A549 treated with Hydrocortisone at 1 μM for 4 hours (cell line): ENCODE measurements at places on chromosomes 2 and 18. TPM values are rescaled to one million over a fixed set of nuclear protein-coding genes. Genes with fewer than 3 reads are reported as not detected.

SP100 gene
- total RNA-seq: 25.1 to 31.2 TPM (median 27.8 TPM) in 5 replicates

COL4A3 gene
- total RNA-seq: 0.41 to 1.3 TPM (median 1.0 TPM) in 5 replicates

ANKRD30BL gene
- total RNA-seq: not detected in 5 replicates

SCN9A gene
- 1.9 to 4.9 TPM (median 4.1 TPM) in 5 replicates for total RNA-seq

CFLAR gene
- total RNA-seq: 82.5 to 120 TPM (median 99.8 TPM) in 5 replicates

CGREF1 gene
- 6.9 to 8.5 TPM (median 7.6 TPM) in 5 replicates for total RNA-seq

FAM124B gene
- not detected in 5 replicates for total RNA-seq

FAHD2B gene
- total RNA-seq: 10.7 to 12.6 TPM (median 12.1 TPM) in 5 replicates

ABCB11 gene
- total RNA-seq: 0.02 to 0.13 TPM (median 0.03 TPM) in 5 replicates

RUFY4 gene
- 0.09 TPM in 1 of 5 replicates, not detected in the others for total RNA-seq

ARHGAP28 gene
- 0.07 to 0.18 TPM (median 0.13 TPM) in 4 of 5 replicates, not detected in the other for total RNA-seq

PRSS56 gene
- total RNA-seq: 0.06 to 0.18 TPM (median 0.15 TPM) in 5 replicates

IL1R1 gene
- 35.7 to 54.7 TPM (median 43.7 TPM) in 5 replicates for total RNA-seq

NT5C1B gene
- not detected in 5 replicates for total RNA-seq

PSME4 gene
- total RNA-seq: 43.4 to 57.2 TPM (median 46.7 TPM) in 5 replicates

GKN1 gene
- 0.37 to 0.94 TPM (median 0.48 TPM) in 5 replicates for total RNA-seq

PLGLB2 gene
- 0.13 to 0.32 TPM (median 0.16 TPM) in 5 replicates for total RNA-seq

C18orf54 gene
- 2.1 to 3.3 TPM (median 2.6 TPM) in 5 replicates for total RNA-seq

AFF3 gene
- 0.01 to 0.22 TPM (median 0.03 TPM) in 4 of 5 replicates, not detected in the other for total RNA-seq

TMEFF2 gene
- 0.17 to 0.40 TPM (median 0.32 TPM) in 5 replicates for total RNA-seq

SLC14A1 gene
- 0.11 TPM in 1 of 5 replicates, not detected in the others for total RNA-seq
